ENCODE measurements at places on chromosomes 7 and 10.

DNA sequence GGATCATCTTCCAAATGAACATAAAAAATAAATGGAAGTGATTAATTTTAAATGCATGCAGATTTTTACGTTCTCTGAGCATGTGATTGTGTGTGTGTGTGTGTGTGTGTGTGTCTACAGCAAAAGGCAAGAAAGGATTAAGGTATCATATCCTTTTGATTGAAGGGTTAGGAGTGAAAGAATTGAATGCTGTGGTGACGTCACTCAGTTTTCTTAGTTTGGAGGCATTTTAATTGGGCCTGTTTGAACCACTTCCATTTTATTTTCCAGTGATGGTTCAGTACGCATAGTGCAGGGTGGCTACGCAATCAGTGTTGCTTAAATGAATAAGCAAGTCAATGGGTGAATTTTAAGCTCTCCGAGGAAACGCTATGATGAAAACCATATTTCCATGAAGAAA, 31.3 kb downstream of the TACC2 start:
- DNase-seq = no peak

GRCh38 chr10:12481924-12482323, 132.6 kb downstream of the CAMK1D start:
- DNase-seq = no peak

- no peak for DNase-seq
These were observed 1469.5 kb upstream of the CELF2 start for GRCh38 chr10:9547936-9548904.

- DNase-seq = no peak
These were observed 59.0 kb upstream of the AGR3 start for GRCh38 chr7:16940776-16941175.

DNA sequence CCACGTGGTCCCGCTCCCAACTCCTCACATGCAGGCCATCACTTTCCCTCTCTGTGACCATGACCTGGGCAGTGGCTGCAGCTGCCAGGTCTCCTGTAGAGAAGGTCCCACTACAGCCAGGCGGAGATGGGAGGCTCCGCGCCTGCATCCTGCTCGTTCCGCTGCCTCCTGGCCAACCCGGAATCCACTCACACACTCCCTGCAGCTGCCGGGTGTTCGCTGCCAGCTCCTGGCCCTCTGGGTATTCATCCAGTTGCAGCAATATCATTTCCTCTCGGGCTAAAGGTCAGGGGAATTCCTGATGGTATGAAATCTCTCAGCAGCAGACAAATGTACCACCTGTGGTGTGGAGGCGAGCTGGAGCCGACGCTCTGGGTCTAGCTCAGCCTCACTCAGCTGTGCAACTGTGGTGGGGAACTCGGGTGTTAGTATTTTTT, 65.7 kb downstream of the TLL2 start:
- DNase-seq = no peak

- DNase-seq = no peak
These were observed 28.9 kb downstream of the GNAT3 start for GRCh38 chr7:80482950-80483349.

DNA sequence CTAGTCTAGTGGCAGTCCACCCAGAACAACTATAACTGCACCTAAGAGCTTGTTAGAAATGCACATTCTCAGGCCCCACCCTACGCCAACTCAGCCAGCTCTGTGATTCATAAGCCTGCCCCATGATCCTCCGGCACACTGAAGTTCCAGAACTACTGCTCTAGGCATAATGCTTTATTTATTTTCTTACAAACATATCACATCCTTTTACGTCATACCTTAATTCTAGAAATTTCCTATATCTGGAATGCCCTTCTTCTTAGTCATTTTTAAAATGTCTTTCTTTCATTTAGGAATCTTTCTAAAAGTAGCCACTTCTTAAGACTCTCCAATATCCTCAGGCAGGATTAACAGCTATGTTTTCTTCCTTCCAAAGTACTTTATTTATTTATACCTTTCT, 480.1 kb downstream of the INHBA start:
- no peak for DNase-seq

DNA sequence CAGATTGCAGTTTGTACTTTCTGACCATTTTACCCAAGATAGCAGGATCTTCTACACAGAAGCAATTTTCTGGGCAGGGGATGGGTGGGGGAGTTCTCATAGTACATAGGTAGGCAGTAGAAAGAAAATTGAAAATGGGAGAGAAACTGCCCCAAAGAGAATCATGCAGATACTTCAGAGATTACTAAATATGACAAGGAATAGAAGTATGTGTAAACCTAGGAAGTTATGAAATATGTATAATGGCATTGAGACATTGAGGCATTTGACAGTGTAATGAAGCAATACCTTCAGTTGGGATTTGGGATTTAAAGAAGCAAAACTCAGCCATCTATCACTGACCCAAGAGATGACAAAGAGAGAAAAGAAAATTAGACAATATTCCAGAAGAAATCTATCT, 233.0 kb downstream of the PTN start:
- no peak for DNase-seq

DNA sequence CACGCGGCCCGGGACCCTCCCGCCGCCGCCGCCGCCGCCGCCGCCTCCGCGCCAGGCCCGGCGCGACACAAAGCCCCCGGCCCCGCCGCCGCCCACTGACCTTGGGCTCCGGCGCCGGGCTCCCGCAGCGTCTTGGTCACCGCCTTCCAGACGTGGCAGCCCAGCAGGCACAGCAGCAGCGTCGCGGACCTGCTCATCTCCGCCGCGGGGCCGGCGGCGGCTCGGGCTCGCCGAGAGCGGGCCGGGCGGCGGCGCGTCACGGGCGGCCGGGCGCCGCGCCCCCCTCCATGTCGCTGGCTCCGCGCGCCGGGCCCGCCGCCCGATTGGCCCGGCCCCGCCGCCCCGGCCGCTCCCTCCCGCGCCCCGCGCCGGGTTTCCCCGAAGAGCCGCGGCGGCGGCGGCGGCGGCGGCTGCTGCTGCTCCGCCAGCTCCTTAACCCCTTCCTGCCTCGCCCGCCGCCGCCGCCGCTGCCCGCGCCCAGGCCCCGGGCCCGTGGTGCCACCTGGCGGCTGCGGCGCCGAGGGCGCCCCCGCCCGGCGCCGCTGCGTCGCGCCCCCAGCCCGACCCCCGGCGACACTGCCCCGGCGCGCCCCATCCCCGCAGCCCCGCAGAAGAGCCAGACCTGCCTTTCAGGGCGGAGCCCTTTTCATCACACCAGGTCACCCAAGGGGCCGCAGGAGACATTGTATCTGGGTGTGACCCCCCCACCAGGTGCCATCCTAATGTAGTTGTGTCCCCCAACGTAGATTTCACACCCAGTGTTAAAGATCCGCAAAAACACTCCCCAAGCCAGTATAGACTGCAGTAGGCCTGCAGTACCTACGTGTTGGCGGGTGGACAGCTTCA, at the start of gene FAM171A1:
TSS of gene FAM171A1 (minus strand) at position 434 of the 846 bp plus-strand sequence. CDS start at position 197, 237 bp downstream.
- DNase-seq = no peak

DNA sequence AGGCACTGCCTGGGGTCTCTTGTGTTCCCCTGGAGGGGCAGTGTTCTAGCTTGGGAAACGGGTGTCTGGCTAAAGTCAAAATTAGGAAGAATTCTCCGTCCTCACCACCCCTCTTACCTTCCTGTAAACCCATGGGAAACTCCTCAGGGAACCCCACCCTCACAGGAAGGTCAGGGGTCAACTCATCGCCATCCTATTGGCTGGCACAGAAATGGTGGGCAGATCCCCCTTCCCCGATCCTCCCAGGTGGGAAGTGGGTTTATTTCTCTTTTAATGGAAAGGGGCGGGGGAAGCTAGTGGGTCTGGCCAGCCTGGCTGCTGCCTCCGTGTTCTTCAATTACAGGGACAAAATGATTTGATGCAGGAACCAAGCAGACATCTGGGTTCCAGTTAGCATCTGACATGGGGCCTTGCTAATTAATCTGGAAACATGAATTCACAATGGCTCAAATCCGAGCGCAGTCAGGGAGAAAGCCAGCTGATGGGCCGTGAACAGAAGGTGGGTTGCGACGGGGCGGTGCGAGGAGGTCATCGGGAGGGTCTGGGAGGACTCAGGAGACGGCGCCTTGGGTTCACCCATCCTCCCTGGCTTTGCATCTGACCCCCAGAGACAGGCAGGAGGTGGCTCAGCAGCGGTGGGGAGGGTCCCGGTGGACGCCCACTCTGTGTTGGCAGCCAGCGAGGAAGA, 66.6 kb downstream of the SLIT1 start:
- no peak for DNase-seq

DNA sequence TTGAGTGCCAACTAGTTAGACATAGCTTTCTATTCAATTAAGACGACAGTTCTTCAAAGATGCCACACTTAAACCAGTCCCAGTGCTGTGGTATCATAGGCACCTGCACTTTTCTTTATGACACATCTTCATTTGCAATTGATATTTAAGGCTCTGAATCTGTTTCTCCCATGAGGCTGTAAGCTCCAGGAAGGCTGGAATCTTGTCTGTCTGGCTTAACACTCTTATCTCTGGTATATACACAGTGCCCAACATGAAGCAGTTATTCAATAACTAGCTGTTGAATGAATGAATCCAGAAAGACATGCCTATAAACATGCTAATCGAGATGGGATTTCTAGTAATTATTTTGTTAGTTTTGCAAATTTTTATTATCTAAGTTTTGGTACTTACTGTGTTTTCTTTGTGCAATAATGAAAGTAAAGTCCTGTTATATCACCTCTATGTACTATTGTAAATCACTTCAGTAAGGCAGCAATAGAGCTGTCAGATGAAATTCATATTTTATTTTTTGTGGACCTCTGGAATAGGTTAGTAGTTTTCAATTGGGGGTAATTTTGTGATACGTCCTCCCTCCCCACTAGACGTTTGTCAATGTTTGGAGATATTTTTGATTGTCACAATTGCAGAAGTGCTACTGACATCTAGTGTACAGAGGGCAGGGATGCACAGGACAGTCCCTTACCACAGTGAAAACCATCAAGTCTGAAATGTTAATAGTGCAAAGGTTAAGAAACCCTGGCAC, 51.3 kb upstream of the STEAP4 start:
- peak; percentile 30 for DNase-seq

- DNase-seq = no peak
These were observed 3.5 kb upstream of the CALML5 start for GRCh38 chr10:5502571-5503476.

DNA sequence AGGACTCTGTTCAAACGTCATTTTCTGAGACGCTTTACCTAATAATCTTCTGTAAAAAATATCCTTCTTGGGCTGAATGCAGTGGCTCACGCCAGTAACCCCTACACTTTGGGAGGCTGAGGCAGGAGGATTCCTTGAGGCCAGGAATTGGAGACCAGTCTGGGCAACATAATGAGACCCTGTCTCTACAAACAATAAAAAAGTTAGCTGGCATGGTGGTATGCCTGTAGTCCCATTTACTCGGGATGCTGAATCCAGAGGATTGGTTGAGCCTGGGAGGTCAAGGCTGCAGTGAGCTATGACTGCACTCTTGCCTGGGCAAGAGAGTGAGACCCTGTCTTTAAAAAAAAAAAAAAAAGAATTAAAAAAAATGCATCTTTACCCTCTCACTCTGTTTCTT, 5.1 kb downstream of the STAM start:
- no peak for DNase-seq

DNA sequence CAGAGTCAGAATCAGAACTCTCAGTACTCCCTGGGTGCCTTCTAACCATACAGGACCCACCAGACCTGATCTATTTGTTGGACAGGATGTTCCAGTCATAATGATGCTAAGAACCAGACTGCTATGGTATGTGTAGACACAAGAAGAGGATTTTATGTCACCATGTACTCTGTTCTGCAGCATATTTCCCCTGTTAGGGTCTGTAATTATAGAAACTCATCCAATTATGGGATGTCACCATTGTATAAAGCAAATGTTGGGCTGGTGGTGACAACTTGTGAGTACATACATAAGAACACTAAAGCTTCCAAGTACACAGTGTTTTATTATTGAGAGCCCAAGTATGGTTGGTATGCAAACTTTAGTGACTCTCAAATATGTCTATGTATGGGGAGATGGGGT, 67.1 kb upstream of the AGBL3 start:
- DNase-seq = no peak

DNA sequence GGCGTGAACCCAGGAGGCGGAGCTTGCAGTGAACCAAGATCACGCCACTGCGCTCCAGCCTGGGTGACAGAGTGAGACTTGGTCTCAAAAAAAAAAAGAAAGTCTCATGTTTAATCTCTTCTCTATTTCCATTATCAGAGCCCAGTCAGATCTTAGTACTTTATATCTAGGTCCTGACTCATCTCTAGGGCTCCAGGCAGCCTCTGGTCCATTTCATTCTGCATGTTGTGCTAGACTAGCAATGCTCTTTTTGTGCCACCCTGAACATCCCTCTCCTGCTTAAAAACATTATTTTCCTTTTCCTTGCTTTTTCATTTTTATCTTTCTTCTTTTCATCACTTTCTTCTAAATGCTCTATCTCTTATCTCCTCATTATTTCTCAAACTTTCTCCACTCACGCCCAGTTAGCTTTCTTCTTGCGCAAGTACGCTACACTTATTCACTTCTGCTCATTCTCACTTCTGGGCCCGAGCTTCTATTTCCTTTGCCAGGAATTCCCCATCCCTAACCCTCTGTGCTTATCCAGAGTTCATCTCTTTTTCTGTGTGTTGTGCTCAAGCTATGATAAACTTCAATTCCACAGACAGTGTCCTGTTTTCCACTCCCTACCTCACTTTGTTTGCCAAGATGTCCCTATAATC, 63.9 kb downstream of the BTAF1 start:
- DNase-seq = no peak

GRCh38 chr7:92763636-92764423, 72.5 kb downstream of the CDK6 start:
- no peak for DNase-seq

- no peak for DNase-seq
These were observed 260.9 kb downstream of the ADARB2 start for GRCh38 chr10:1476455-1476803.

DNA sequence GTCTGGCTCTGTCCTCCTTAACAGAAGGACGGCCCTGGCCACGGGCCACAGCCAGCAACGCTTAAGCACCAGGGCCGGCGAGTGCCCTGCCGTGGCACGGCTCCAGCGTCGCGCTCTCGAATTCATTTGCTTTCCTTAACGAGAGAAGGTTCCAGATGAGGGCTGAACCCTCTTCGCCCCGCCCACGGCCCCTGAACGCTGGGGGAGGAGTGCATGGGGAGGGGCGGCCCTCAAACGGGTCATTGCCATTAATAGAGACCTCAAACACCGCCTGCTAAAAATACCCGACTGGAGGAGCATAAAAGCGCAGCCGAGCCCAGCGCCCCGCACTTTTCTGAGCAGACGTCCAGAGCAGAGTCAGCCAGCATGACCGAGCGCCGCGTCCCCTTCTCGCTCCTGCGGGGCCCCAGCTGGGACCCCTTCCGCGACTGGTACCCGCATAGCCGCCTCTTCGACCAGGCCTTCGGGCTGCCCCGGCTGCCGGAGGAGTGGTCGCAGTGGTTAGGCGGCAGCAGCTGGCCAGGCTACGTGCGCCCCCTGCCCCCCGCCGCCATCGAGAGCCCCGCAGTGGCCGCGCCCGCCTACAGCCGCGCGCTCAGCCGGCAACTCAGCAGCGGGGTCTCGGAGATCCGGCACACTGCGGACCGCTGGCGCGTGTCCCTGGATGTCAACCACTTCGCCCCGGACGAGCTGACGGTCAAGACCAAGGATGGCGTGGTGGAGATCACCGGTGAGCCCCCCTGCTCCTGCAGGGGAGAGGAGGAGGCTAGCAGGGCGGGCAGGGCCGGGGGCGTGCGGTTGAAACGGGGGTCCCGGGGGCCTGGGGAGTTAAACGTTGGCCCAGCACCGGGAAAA, at the start of gene HSPB1:
TSS of gene HSPB1 (plus strand) at position 327 of the 855 bp plus-strand sequence. CDS start at position 367, 40 bp downstream.
- DNase-seq = no peak

- DNase-seq = peak; percentile 63
These were observed 2.4 kb upstream of the TAS2R38 start for GRCh38 chr7:141975806-141976523.
